ENCODE measurements at places on chromosomes 12 and 14.
A peak's percentile ranks its signal among the peaks of the same experiment; 100 is the strongest.

- DNase-seq, result no peak
Observed at GRCh38 chr12:93860668-93861373, 183.6 kb downstream of the CRADD start.

- DNase-seq, result peak; percentile 94
Observed at GRCh38 chr14:68794130-68794850, 1.4 kb upstream of the ZFP36L1 start.

GRCh38 chr12:107480836-107481608 lies 204.6 kb upstream of the PWP1 start:
- DNase-seq, result no peak

- no peak for DNase-seq
Observed at GRCh38 chr12:46380881-46381280, 8.3 kb upstream of the SLC38A2 start.

GRCh38 chr14:57871459-57872080 lies 5.7 kb upstream of the SLC35F4 start:
- no peak for DNase-seq

DNA sequence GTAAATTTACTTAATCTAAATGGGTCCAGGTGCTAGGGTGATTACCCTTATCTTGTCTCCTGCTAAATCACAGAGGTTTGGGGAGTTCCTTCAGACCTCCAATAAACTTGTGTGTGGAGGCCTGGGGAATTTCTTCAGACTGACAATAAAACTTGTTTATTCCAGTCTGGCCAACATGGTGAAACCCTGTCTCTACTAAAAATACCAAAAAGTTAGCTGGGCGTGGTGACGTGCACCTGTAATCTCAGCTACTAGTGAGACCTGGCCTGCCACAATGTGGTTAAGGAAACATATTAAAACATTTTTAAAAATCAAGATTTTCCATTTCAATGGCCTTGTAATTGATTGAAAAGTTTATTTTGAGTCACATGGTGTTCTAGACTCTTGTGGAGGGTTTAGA lies 126.9 kb upstream of the FGD4 start:
- peak; percentile 9 for DNase-seq

DNA sequence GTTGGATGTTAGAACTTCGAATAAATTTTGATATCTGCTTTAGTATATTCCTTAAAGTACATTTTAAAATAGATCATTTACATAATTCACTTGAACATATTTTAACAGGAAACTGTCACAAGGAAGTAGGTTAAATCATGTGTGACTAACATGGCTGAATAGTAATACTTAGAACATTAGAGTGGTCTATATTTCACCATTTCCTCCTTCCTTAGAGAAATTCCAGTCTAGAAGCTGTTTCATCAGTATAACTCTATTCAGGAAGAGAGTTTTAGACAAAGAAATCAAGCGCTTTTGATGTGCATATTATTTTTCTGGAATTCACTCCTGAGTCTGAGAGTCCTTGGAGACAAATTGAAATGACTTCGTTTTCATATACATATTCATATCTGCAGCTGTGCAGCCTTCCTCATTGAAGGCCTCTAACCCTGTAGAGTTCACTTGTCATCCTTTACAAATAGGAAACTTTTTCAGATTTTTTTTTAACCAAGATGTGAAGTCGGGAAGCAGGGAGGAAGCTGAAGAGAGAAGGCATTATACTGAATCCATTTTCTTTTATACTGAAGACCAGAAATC lies 28.4 kb downstream of the IRAK3 start:
- no peak for DNase-seq

- no peak for DNase-seq
Observed at GRCh38 chr14:54808326-54809161, 94.1 kb downstream of the GCH1 start.

- DNase-seq, result no peak
Observed at GRCh38 chr12:12069821-12070548, 754 bp upstream of the BCL2L14 start.

DNA sequence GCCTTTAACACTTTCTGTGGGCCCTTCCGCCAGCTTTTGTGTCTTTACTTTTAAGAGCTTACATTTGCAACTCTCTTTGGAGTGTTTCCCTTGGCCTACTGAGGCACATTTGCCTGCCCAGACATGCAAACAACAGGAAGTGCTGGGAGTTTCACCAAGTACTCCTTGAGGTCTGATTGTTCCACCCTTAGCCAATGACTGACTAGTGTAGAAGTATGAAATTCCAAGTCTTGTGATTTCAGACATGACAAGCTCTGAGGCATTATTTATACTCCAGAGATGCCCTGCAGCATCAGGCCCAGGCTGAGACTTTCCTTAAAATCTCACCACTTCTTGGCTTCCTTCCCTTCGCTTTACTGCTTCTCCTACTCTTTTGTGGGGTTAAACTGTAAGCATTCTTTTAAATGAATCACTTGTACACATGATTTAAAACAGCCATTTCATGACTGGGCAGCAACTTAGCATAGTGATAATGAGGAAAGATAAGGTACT lies 174.1 kb downstream of the SLC6A15 start:
- no peak for DNase-seq

GRCh38 chr14:75673345-75674035 lies 12.4 kb downstream of the TTLL5 start:
- no peak for DNase-seq

GRCh38 chr12:31263661-31264060 lies 62.3 kb downstream of the SINHCAF start:
- no peak for DNase-seq

DNA sequence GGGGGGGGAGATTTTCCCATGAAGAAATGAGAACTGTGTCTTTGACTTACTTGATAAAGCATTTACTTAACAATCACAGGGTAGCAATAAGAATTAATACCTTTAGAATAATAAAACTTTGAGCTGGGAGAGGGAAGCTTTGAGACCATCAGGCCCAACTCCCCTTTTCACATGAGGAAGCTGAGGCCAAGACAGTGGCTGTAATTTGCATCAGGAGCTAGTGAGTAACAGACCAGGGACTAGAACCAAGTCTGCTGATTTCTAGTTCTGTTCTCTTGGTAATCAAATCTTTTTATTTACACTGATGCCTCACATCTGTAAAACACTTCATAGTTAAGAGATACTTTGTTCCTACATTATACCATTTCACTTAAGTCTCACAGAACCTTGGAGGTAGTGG lies 28.7 kb downstream of the TTC8 start:
- DNase-seq, result no peak
